ENCODE measurements at places on chromosomes 6 and 20.

DNA sequence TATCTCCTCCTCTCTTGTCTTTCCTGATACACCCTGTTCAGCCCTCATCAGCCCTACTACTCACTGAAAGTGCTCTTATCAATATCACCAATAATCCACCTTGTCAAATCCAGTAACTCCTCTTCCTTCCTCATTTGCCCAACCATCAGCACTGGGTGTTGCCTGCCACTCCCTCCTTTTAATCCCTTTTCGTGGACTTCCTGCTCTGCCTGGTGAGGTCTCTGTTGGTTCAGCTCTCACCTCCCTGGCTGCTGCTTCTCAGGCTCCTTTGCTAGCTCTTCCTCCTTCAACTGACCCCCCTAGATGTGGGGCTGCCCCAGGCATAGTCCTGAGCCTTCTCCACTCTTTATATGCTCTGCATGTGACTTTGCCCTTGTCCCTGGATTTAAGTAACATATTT is 92.5 kb downstream of the PREP start:
- DNase-seq: no peak

GRCh38 chr6:114062199-114062598 is 91.3 kb upstream of the HDAC2 start:
- DNase-seq: no peak

- no peak for DNase-seq
These were observed 285.3 kb downstream of the CDC5L start for GRCh38 chr6:44672841-44673240.

DNA sequence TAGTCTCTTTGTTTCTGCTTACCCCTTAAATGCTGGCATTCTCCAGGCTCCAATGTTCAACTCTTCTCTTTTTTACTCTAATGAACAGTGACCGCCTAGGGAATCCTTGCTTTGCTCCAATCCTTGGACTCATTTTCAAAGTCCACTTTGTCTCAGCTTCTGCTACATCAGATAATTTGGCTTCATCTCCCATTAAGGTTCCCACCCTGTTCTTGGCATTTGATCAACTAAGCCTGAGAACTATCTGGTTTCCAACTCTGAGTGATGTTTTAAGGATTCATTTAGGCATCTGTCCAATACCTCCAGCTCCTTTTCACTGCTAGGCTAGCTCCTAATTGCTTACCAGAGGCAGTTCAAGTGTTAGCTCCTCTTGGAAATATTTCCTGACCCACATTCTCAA is 64.9 kb downstream of the ME1 start:
- DNase-seq: no peak

DNA sequence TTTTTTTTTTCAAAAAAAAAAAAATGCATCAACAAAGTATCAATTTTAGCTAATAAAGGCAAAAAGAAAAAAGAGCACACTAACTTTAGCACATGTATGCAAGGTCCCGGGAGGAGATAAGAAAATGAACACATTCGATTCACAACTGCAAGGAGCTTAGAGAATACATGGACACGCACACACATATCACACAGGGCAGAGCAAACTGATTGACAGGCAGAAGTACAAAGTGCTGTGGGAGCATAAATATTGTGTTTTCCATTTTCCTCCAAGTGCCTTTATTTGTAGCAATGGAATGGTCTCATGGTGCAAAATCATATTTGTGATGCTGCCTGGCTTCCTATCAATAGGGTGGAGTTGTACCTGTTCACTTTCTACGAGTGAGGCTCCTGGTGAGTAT is 63.8 kb downstream of the SGK1 start:
- no peak for DNase-seq

- DNase-seq: no peak
These were observed 19.0 kb downstream of the SMAP1 start for GRCh38 chr6:70686548-70687133.

DNA sequence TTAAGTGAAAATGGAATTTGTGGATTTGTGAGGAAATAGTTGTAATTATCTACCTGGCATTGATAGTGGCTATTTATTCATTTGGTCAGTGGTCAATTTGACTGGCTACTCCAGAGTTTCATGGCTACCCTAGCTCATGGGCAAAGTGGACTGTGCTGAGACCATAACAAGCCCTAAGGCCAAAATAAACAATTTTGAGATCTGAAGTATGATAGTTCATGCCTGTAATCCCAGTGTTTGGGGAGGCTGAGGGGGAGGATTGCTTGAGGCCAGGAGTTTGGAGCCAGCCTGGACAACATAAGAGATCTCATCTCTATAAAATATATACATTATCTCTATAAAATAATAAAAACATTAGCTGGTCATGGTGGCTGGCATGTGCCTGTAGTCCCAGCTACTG is 311.7 kb downstream of the HIVEP2 start:
- DNase-seq: no peak

DNA sequence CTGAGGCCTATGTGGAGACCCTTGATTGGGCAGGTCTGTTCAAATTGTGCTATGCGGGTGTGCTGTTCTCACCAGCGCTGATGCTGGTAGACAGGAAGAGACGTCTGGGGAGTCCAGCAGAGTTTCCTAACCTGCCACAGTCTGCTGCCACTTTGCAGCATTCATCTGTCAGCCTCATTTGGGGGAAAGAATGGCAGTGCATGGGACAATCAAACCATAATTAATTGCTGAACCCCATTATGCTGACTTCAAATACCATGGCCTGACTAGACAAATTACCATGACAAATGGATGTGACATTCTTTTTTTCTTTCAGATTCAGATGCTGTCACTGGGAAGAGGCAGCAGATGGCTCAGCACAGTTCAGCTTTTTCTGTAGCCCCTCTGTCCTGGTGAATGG is 171.4 kb upstream of the SYNDIG1 start:
- no peak for DNase-seq

- no peak for DNase-seq
These were observed 8.3 kb downstream of the WRNIP1 start for GRCh38 chr6:2773449-2773848.

- DNase-seq: no peak
These were observed 30.9 kb downstream of the PYGB start for GRCh38 chr20:25278636-25279361.

GRCh38 chr6:128337619-128338018 is 182.8 kb downstream of the PTPRK start:
- no peak for DNase-seq

DNA sequence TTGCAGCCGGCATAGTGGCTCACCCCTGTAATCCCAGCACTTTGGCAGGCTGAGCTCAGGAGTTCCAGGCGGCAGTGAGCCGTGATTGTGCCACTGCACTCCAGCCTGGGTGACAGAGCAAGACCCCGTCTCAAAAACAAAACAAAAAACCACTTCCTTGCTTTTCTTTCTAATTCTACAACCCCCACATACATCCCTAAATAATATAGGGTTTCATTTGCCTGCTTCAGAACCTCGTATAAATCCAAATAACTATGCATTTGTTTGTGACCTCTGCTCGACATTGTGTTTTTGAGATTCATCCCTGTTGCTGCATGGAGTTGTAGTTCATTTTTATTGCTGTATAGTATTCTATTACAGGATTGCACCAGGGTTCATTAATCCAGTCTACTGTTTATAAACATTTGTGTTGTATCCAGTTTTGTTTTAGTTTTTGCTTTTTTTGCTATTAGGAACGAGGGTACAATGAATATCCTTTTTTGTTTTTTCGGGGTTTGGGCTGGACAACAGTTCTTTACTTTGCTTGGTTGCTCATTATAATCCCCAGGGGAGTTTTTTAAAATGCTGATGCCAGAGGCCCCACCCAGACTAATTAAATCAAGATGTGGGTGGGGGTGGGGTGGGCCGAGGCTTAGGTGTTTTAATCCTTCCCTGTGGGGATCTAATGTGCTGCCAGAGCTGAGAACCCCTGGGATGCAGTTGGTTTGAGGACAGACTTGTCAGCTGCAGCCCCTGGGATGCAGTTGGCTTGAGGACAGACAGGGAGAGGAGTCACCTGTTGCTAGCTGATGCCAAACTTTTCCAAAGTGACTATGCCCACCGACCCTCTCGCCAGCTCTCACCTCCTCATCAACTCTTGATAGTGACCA is 2.4 kb upstream of the SNAI1 start:
- DNase-seq: no peak

DNA sequence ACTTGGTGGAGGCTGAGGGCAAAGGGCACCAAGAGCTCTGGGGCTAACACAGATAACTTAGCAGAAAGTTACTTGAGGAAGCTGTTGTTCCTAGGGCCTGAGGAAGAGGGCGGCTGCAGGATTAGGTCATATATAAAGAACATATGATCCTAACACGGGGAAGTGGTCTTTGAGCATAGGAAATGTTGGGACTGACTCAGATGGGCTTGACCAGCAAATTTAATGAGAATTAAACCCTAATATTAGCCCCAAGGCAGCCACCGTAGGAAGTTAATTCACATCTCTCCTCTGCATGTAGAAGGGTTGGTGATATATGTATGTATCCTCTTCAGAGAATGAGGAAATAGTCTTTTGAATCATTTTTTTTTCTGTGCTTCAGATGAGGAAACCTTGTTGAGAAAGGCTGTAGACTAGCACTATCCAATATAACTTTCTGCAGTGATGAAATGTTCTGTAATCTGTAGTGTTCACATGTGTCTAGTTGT is 9.2 kb upstream of the ZBTB9 start:
- DNase-seq: no peak

DNA sequence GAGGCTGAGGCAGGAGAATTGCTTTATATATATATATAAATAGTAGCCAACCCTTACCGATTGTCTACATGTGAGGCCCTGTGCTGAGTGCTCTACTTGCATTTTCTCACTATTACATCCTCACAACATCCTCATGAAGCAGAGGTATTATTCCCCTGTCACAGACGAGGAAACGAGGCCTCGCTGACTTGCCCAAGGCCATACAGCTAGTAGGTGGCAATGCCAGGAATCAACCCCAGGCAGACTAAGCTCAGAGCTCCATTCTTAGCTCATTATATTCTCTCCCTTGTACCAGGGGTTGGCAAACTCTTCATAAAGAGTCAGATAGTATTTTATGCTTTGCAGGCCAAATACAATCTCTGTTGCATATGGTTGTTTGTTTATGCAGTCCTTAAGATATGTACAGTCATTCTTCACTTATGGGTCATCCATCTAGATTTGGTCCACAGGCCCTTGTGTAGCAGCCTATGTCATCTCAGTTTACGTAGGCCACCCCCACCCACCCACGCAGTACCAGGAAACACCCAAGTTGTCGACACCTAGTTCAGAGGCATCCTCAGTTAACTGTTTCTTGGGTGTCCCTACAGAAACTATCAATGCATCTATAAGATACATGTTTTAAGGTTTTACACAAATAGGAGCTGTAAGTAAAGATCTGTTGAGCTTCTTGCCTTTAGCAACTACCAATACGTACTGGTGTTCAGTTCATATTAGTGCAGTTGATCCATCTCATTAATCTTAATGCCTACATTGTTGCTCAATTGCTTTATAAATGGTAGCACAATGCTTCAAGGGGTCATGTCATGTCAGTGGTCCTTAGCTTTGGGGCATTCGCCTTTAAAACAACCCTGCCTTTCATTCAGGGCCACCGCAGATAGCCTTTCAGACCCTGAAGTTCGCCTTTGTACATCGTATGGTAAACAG is 3.0 kb downstream of the CASS4 start:
- peak; percentile 90 for DNase-seq

DNA sequence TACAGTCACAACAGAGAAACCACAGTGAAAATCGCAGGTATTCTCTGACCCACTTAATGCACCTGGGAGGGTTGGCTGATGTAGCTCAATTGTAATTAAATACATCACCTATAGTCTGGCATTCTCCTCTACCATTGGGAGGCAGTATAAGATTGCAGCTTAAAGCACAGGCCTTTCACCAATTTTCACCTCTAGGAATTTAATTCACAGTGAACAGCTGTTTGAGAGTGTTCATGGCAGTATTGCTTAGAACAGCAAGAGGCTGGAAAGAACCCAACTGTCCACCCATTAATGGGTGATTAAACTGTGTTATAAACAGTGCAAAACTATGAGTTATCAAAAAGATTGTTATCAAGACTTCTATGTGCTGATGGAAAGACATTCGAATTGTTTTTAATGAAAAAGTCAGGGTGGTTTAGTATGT is 2.0 kb downstream of the EDEM2 start:
- no peak for DNase-seq

- peak; percentile 17 for DNase-seq
These were observed 354.3 kb downstream of the COL12A1 start for GRCh38 chr6:74851596-74851995.

DNA sequence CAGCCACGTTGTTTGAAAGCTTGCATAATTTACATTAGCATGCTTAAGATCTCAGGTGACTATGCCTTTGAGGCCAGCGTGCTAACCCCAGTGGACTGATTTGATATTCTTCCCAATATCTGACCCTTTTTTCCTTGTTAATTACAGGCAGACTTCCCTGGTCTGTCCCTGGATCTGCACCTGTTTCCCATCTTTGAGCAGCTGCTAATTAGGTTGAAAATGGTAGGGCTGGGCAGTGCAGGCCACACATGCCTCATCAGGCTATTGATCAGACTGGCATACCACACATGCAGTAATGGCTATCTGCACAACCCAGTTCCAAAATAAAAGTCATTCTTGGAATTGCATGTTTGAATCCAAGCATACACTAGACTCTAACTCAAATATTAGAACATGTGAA is 164.3 kb upstream of the TFAP2D start:
- DNase-seq: no peak

DNA sequence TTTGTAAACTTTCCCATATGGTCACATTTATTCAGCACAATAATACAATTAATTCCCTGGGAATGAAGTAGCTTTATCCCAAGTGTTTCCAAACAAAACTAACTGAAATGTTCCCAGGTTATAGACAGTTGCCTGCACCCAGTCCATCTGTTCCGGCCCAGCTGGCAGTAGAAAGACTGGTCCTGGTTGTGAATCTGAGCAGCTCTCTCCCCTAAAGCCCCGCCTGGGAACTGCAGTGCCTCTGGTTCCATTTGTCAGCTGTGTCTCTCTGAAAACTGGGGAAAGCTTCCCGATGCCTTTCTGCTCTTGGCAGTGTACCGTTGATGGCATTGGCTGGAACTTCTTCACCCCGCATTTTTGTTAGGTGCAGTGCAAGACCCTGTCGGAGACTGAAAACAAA is 8.7 kb downstream of the MTHFD1L start:
- no peak for DNase-seq

- DNase-seq: no peak
These were observed 20.5 kb downstream of the THBS2 start for GRCh38 chr6:169233181-169233580.

GRCh38 chr6:156114541-156114940 is 658.9 kb upstream of the NOX3 start:
- no peak for DNase-seq

- no peak for DNase-seq
These were observed 1.7 kb downstream of the AFDN start for GRCh38 chr6:167828325-167828956.

DNA sequence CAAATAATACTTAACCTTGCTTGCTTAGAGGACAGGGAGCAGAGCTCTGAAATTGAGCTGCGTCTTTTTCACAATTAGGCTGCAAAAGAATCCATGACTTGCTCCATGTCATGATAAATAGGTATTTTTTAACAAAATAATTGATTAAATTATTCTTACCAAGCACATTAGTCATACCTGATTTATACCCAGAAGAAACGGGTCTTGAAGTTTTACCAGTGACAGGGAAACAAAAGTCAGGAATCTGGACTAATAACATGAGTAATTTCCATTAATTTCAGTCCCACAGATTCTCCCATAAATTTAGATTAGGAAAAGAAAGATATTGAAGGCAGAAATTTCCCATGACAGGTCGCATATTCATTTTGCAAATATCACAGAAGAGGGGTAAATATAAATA is 85.0 kb upstream of the BMP5 start:
- DNase-seq: no peak

GRCh38 chr6:1942834-1943233 is 302.6 kb downstream of the GMDS start:
- DNase-seq: no peak

Data from non-pigmented ciliary epithelial cell (primary cell).